SW480 (cell line): ENCODE measurements at places on chromosomes 4 and X.
A peak's percentile ranks its signal among the peaks of the same experiment; 100 is the strongest.

DNA sequence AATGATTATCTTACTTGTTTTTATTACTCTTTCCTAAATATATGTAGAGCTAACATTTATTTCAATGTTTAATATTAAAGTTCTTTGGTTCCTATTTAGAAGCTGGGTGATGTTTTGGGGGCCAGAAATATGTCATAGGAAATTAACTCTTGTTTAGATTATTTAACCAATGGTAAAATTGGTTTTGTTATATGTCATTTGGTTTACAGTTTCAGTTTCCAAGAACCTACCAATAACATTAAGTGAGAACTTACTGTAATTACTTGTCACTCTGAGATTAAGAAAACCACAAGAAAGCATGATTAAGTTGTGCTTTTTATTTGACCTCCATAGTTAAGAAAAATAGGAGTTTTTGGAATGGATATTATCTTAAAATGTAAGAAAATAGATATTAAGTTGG lies 121.2 kb downstream of the NDST3 start:
- no peak for DNase-seq

GRCh38 chrX:147877726-147878125 lies 34.0 kb upstream of the FMR1 start:
- peak; percentile 63 for DNase-seq

DNA sequence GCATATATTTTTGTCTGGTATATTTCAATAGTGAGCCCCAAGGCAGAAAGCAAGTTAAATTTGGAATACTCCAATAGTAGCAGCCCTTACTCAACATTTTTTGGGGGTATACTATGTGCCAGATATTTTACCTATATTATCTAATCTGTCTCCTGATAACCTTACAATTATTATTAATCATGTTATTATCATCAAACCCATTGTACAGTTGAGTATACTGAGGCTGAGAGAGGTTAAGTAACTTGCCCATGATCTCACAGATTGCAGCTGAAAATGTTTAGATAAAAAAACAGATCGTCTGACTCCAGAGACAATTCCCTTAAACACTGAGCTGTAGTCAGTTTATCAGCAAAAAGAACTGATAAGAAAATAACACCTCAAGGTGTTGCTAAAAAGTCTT lies 6.5 kb upstream of the RBBP7 start:
- DNase-seq = no peak

DNA sequence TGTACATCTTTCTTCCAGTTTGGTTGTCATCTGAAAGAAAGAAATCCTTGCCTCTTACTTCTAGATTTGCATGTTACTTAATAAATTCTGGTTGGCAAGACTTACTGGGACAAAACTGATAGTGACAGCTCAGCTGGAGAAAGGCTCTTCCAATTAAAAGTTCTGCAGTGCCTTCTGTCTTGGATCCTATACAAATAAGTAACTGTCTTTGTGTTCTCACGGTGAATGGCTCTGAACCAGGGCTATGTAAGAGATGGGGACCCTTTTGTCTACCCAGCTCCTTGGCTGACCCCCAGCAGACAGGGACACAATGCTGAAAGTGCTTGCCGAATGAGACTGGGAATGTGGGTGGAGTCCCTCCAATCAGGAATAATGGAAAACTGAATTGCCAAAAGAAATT lies 89.5 kb downstream of the AASDH start:
- no peak for DNase-seq

GRCh38 chr4:156113138-156113765 lies 159.6 kb upstream of the CTSO start:
- DNase-seq = no peak

DNA sequence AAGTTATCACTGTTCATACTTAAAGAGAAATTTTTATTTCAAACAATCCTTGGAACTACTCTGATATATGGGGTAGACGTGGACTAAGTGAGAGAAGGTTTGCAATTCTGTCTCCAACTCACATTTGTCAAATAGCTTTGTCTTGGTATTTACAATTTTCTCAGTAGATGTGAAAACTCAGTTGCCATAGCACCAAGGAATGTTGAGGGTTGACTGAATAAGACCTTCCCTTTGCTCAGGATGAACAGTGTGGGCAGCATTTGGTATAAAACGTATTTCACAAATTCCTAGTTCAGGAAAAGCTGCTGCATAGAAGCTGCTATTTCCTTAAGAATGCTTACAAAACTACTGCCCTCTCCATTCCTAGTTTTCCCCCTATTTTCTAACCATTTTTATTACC lies 399.5 kb downstream of the NKX6-1 start:
- DNase-seq = no peak

GRCh38 chrX:17703201-17703600 lies 34.1 kb upstream of the SCML1 start:
- peak; percentile 33 for DNase-seq

DNA sequence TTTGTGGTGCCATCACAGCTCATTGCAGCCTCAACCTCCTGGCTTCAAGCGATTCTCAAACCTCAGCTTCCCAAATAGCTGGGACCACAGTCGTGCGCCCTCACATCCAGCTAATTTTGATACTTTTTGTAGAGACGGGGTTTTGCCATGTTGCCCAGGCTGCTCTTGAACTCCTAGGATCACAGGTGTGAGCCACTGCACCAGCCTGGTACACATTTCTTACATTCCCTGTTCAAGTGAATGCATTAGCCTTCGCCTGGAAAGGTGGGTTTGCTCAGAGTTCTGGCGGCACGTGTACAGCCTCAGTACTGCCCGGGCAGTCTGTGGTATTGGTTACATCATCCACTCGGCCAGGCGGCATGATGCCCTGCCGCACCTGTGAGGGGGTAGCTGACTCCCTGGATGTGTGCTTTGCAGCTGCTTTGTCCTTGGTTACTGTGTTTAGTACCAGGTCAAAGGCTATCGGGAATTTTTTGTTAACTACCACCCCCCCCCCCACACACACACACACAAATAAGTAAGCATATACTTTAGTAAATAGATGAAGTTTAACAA lies 57.1 kb downstream of the TNIP2 start:
- no peak for DNase-seq

GRCh38 chrX:125544031-125544660 lies 224.5 kb downstream of the TEX13C start:
- DNase-seq = no peak

- no peak for DNase-seq
Measured at GRCh38 chr4:153816542-153816941, 27.7 kb upstream of the SFRP2 start.

- DNase-seq = no peak
Measured at GRCh38 chr4:173522951-173523395, 7.1 kb downstream of the HAND2 start.

DNA sequence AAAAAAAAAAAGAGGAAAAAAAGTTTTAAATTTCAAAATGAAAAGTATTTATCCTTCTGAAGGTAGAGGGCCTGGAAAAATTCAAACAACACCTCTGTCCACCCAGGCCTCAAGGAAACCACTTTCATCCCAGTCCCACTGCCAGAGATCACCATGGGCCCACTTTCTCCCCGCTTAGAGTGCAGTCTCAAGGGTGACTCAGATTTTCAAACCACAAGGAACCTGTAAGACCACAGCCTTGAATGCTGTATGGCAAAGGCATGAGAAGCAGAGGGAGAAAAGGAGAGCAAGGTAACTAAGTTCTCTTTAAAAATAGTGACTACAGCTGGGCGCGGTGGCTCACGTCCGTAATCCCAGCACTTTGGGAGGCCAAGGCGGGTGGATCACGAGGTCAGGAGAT lies 87.9 kb upstream of the PACRGL start:
- DNase-seq = no peak

DNA sequence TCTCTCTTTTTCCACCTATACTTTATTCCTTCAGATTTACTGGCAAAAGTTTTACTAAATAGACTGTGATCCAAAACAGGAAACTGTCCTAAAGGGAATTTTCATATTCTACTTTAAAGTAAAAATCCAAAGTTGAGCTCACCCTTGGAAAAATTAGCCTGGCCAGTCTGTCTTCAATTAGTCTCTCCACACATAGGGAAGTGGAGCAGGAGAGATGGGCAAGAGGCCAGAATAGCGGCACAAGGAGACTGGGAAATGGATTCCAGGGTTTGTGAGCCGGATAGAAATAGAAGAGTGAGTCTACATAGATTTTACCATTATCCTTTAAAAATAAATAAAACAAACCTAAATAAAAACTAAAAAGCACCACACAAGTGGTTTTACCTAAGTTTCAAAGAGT lies 16.2 kb upstream of the FRMD7 start:
- DNase-seq = no peak

- no peak for DNase-seq
Measured at GRCh38 chr4:186020793-186021407, 48.1 kb upstream of the TLR3 start.

DNA sequence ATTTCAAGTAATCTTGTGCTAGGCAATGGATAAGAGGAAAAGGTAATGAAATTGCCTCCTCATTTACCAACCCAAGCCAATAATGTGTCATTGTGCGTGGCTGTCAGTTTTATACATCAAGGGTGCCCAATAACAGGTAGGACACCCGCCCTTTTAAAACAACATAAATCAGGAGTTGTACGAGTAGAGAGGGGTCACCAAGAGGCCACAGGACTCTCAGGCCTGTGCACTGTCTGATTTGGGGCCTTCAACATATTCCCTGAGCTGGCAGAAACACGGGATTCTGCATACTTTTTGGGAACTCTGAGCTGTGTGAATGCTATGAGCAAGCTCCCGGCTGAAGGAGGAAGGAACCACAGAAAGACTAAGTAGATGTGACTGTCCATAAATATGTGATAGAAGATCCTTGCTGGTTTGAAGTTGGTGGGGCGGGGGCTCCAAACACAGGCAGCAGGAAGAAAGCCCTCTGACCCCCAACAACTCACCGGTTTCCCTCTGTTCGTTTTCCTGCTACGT lies 82.7 kb upstream of the MAML3 start:
- DNase-seq = no peak

GRCh38 chr4:140152751-140153418 lies 1.1 kb downstream of the MAML3 start:
- peak; percentile 47 for DNase-seq

DNA sequence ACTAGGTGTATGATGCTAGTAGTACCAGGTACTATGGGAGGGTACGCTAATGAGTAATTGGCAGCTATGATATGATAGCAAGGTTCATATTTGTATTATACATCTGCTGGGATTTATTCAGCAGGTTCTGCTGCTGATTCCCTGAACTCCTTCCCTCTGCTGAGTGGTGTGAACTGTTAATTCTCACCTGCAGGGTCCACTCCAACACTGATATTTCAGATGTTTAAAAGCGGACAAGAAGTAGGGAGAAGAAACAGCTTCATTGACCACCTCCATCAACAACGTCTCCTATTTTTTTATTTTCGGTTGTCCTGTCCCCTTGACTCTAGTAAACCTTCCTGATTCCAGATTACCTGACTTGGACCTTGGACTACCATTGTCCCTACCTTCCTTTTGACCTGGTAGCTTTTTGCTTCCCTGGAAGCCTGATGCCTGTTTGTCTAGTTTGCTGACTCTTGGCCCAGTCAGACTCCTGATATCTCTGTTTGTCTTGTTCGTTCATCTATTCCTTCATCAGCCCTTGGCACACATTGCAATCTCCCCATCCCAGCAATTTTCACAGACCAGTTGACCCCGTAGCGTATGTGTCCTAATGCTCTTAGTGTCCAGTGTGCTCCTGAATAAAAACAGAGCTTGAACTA lies 34.0 kb upstream of the RNF128 start:
- DNase-seq = no peak

DNA sequence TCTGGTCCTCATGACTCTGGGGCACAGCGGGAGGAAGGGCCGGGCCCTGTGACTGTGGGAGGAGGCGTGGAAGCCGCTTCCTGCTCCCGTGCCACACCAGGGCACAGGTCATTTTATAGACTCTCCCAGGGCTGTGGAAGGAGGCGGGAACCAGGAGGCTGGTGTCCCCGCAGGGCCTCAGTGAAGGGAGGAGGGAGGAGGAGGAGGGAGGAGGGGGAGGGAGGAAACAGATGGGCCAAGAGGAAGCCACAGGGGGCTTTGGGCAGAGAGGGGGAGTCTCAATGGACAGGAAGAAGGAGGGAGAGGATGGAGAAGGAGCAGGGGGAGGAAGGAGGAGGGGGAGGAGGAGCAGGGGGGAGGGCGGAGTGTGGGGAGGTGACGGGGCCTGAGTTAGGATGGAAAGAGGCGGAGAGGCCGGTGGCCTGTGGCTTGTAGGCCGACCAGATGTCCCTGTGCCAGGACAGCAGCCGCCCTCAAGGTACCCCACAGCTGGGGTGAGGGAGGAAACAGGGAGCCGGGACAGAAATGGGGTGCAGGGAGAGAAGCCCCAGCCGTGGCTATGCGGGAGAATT lies 6.2 kb upstream of the PLCXD1 start:
- DNase-seq = no peak

DNA sequence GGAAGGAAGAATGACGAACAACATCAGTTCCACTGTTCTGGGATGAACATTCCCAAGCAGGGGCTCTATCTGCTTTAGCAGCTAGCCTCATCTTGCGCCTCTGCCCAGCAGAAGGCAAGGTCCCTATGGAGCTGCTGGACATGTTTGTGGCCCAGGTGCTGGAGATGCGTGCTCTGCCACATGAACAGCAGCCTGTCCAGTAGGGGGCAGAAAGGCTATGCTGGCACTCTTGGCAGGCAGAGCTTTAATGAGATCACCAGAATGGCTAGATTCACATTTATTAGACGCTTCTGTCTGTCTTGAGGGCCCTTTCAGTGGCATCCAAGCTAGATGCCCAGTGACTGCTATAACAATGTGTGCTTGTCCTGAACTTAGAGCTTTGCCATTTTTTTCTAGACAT lies 1826.0 kb downstream of the STIM2 start:
- peak; percentile 9 for DNase-seq

GRCh38 chrX:150983521-150984168 lies 510 bp downstream of the HMGB3 start:
- DNase-seq = no peak

- no peak for DNase-seq
Measured at GRCh38 chr4:3062471-3062870, 11.9 kb downstream of the HTT-AS start.

- no peak for DNase-seq
Measured at GRCh38 chrX:48751343-48751742, 10.2 kb upstream of the GLOD5 start.

GRCh38 chr4:689723-690122 lies 772 bp upstream of the SLC49A3 start:
- DNase-seq = no peak

DNA sequence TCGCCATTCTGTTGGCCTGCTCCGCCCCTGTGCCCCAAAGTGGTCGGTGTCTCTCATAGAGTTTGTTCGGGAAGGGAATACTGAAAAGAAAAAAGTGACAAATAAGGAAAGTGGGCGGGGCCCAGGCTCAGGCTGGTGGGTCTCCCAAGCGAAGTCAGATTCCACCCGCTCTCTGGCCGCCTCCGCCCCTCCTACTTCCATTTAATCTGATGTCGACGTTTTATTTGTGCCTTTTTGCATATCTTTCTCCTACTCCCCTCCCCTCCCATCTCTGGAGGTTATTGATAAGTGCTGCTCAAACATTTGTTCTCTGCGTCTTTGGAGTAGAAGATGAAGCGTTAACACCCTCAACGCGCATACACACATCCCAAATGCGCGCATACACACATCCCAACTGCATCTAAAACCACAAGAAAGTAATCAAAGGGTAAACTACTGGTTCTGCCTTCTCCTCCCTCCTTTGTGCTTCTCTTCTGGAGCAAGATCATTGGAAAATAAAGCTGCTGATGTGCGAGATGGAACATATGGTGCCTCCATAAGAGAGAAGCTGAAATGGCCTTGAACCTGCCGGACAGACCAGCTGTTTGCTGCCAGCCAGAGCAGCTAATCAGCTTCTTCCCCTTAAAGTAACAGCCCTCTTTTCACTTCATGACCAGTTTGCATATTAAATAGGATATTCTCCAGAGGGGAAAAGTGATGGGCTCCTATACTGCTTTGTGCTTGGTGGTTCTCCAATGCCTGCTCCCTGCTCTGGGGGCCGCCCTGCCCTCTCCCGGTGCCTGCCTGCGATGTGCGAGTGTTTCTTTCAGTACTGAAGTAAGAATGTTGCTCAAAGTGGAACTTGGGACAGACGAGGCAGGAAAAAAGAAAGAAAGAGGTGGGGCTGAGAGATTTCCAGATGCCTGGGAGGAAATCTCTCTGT lies 3.1 kb downstream of the MAMLD1 start:
- peak; percentile 18 for DNase-seq
